ENCODE measurements at places on chromosomes 6 and 20. TPM values are rescaled to one million over a fixed set of nuclear protein-coding genes. Genes with fewer than 3 reads are reported as not detected.

DNA sequence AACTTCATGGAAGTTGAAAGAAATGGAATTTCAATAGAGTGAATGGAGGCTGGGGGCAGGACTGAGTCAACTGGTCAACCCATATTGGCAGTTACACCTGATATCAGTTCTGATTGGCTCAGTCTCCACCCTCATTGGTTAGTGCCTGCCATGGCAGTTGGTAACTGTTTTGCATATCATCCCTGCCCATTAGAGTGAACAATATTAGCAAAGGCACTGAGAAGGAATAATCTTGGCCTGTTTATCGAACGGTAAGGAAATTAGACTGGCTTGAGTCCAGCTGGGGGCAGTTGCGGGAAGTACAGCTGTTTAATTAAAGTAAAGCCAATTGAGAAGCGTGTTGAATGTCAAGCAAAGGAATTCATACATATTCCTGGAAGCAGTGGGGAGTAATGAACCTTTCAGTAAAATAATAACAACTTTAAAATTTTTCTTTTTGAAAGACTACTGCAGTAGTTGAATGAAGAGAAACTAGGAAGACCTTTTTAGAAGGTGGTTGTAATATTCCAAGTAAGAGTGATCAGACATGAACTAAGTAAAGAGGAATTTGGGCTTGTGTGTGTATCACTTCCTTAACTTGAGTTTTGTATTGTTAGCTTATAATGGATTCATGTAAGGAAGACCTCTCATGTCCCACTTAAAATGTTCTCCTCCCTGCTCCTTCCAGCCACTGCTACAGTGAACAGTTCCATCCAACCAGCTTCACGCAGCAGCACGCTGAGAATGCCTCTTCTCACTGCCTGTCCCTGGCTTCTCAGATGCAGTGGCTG lies 17.2 kb upstream of the FAM50B start:
- peaks cover 7% of the 10 kb centered on the region for H3K4me1 ChIP-seq
- H3K36me3 ChIP-seq: no peaks in the 10 kb centered on the region
- no peak overlapping the region for H3K4me3 ChIP-seq

DNA sequence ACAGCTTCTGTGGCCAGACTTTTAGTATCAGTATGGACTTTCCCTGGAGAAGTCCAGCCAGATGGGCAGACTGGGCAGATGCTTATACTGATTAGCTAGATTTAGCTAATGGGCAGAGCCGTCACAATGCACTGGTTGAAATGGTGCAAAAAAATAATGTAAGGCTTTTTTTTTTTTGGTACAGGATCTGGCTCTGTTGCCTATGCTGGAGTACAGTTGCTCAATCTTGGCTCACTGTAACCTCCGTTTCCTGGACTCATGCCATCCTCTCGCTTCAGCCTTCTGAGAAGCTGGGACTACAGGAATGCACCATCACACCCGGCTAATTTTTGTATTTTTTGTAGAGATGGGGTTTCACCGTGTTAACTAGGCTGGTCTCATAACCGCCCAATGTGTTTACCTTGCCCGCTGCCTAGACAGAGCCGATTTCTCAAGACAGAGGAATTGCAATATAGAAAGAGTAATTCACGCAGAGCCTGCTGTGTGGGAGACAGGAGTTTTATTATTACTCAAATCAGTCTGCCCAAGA lies 16.4 kb upstream of the KIFC1 start:
- H3K4me1 ChIP-seq: peaks cover 24% of the 10 kb centered on the region
- peak; percentile 86 for DNase-seq
- H3K27ac ChIP-seq: peak overlapping the region; percentile 73
- no peaks in the 10 kb centered on the region for H3K27me3 ChIP-seq
- H3K4me3 ChIP-seq: no peak overlapping the region

DNA sequence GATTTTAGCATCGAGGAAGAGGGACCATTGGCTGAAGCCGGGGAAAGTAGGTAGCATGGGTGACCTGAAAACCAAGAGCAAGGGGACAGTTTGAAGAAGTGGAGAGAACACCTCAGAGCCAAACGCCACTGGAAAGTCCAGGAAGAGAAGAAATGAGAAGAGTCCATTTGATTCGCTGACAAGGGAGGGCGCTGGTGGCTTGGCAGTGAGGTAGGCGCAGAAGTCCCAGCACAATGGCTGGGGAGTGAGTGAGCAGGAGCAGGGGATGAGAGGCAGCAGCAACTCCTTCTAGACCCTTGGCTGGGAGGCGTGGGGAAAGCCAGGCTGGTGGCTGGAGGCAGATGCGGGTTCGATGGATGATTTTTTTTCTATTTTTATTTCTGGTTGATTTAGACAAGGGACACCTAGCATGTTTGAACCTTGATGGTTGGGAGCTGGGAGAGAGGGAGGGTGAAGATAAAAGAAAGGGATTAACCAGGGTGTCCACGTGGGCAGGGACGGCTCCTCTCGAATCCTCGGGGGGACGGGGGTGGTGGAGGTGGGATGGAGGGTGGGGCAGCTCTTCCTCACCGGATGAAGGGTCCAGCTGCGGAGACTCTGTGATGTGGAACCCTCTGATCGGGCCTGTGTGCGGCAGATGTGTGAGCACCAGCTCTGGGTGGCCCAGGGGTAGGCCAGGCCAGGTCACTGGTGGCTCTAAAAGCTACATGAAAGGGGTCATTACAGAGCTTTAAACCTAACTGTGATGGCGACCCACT lies 164.2 kb downstream of the NFATC2 start:
- no peaks in the 10 kb centered on the region for H3K27me3 ChIP-seq
- no peak for DNase-seq
- H3K4me3 ChIP-seq: no peak overlapping the region
- H3K36me3 ChIP-seq: no peaks in the 10 kb centered on the region
- H3K27ac ChIP-seq: no peak overlapping the region

DNA sequence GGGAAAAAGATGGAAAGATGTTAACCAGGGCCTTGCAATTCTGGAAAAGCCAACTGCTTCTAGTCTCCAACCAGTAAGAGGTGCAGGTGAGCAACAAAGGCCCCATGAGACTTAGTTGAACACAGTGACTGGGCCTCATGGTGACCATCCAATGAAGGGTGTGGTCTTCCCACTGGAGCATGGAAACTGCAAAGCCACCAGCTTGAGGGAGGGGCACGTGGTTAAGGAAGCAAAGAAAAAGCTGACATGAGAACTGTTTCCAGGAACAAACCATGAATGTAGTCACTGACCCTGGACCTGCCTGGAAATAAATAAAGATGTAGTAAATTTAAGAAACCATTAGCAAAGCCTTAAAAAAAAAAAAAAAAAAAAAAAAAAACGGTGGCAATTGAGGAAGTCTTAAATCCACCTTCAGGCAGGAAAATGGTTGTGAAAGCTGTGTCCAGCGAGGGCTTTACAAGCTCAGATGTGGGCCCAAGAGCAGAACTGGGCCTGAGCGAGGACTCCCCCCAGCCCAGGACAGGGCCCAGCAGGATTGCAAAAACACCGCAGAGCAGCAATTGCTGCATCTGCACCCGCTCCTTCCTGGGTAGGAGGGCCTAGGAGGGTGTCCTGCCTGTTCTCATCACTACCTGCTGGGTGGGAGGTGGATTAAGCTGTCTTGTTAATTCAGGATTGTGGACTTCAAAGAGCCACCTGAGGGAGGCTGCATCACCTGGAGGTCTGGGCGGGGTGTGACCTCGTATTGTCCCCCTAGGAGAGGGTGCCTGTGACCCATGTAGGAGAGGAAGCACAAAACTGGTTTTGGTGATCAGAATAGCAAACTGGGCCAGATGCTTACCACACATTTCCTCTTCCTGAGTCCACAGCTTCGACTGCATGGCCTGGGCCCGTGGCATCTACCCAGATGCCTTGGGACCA lies 10.3 kb downstream of the GFRA4 start:
- H3K36me3 ChIP-seq: peaks cover 8% of the 10 kb centered on the region
- no peaks in the 10 kb centered on the region for H3K4me1 ChIP-seq
- no peak overlapping the region for H3K27ac ChIP-seq
- H3K4me3 ChIP-seq: no peak overlapping the region
- H3K27me3 ChIP-seq: no peaks in the 10 kb centered on the region

GRCh38 chr20:2578475-2579192 lies 42.3 kb downstream of the TMC2 start:
- H3K4me3 ChIP-seq: no peak overlapping the region
- H3K27ac ChIP-seq: no peak overlapping the region
- no peaks in the 10 kb centered on the region for H3K4me1 ChIP-seq
- no peaks in the 10 kb centered on the region for H3K27me3 ChIP-seq
- no peak for DNase-seq

- peaks cover 7% of the 10 kb centered on the region for H3K4me1 ChIP-seq
- no peaks in the 10 kb centered on the region for H3K36me3 ChIP-seq
- DNase-seq: no peak
- H3K4me3 ChIP-seq: no peak overlapping the region
- no peak overlapping the region for H3K27ac ChIP-seq
Measured at GRCh38 chr6:10583509-10583901, 62.4 kb downstream of the GCNT2 start.

DNA sequence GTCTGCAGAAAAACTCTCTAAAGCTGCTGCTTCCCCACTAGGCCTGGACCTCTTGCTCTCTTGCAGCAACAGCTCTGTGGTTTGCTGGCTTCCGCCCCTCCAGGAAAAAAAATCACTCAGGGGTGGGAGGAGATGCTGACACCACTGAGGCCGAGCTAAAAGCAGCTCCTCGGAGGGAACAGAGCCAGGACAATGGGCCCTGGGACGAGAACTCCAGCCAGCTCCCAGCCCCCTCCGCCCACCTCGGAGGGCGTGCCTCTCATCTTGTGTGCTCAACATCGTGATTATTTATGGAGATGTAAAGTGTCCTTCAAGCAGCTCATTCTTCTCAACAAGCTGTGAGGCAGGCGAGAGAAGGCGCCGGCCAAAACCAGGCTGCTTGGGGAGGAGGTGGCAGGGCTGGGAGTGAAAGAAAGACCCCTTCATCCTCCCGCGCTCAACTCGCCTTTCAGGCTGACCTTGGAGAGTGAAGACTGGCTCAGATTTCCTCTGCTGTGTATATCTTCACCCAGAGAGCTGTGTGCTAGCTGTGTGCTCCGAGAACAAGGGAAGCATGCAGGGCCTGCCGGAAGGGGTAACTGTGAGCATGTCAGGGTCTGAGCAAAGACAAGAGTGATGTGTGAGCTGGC lies 53.5 kb upstream of the LRFN2 start:
- no peak overlapping the region for H3K4me3 ChIP-seq
- H3K27me3 ChIP-seq: no peaks in the 10 kb centered on the region
- no peaks in the 10 kb centered on the region for H3K36me3 ChIP-seq
- H3K27ac ChIP-seq: no peak overlapping the region

DNA sequence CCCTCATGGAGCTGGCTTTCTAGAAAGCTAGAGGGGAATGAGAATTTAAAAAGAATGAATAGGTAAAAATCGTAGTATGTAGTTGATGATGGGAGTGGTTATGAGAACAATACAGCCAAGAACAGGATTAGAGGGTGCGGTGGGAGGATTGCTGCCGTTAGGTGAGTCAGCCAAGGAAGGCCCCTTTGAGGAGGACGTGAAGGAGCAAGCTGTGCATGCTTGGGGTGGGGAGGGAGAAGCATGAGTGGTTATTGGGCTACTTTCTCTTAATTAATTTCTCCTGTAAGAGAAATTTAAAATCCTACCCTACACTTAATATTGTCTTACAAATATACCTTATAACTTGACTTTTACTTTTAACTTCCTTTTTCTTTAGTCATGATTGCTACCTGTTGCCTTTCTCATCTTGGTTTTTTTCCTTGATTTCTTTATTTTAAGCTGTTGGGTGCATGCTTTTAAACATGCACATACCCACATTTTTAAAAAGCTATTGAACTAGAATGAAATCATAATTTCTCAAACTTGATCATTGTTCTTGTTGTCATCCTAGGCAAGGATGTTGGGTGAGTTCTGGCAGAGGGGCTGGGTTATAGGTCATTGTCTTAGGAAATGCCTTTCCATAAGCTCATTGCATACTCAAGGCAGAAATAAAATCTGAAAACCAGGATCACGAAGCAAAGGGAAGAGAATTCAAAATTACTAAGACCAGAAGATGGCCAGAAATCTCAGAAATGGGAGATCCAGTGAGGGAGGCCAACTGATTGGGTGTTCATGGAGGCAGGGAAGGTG lies 114.5 kb downstream of the TCP11 start:
- H3K4me3 ChIP-seq: no peak overlapping the region
- peak overlapping the region; percentile 91 for H3K27ac ChIP-seq

GRCh38 chr6:49462071-49462470 lies 982 bp downstream of the MMUT start:
- no peak overlapping the region for H3K27ac ChIP-seq
- no peak for DNase-seq
- no peaks in the 10 kb centered on the region for H3K27me3 ChIP-seq
- H3K4me1 ChIP-seq: peaks cover 37% of the 10 kb centered on the region
- H3K4me3 ChIP-seq: peak overlapping the region; percentile 82
- H3K36me3 ChIP-seq: peaks cover 2% of the 10 kb centered on the region

Gene BTN1A1
- total RNA-seq: not detected

Gene ASIP
- not detected for total RNA-seq

Gene ADGRF4
- not detected for total RNA-seq

Gene PLAGL1
- total RNA-seq: 33.7 TPM

Gene PSORS1C1
- total RNA-seq: 3.5 TPM

Gene GJA1
- 155 TPM for total RNA-seq

Gene COX4I2
- 10.6 TPM for total RNA-seq

Gene MYLK2
- total RNA-seq: not detected

Gene ARHGAP18
- total RNA-seq: 44.5 TPM

Gene TNXB
- total RNA-seq: 199 TPM

Gene FAM83C
- total RNA-seq: not detected

Gene SPDEF
- 4.0 TPM for total RNA-seq

Gene TGM3
- 0.34 TPM for total RNA-seq

Gene BPIFB2
- total RNA-seq: not detected
